Fibroblast of the aortic adventitia (primary cell): ENCODE measurements at places on chromosomes 13 and 19.

- DNase-seq = no peak
These were observed 101.2 kb downstream of the SPRY2 start for GRCh38 chr13:80239571-80240255.

DNA sequence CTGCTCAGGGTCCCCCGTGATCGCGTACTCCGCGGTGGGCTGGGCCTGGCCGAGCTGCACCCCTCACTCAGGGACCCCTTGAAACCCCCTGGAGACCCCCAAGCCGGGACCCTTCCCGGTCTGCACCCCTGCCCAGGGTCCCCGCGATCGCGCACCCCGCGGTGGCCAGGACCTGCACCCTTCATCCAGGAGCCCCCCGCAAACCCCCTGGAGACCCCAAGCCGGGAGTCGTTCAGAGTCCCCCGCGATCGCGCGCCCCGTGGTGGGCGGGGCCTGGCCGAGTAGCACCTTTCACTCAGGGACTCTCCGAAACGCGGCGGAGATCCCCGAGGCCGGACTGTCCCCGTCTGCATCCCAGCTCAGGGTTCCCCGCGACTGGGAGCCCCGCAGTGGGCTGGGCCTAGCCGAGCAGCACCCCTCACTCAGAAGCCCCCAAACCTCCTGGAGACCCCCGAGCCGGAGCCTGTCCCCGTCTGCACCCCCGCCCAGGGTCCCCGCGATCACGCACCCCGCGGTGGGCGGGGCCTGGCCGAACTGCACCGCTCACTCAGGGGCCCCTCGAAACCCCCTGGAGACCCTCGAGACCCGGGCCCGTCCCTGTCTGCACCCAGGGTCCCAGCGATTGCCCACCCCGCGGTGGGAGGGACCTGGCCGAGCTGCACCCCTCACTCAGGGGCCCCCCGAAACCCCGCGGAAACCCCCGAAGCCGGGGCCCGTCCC, 748 bp downstream of the LMNB2 start:
- no peak for DNase-seq

- no peak for DNase-seq
These were observed 54.1 kb upstream of the SPATA13 start for GRCh38 chr13:24106429-24106828.

- no peak for DNase-seq
These were observed 10.4 kb downstream of the PNMA8A start for GRCh38 chr19:46460981-46461380.

DNA sequence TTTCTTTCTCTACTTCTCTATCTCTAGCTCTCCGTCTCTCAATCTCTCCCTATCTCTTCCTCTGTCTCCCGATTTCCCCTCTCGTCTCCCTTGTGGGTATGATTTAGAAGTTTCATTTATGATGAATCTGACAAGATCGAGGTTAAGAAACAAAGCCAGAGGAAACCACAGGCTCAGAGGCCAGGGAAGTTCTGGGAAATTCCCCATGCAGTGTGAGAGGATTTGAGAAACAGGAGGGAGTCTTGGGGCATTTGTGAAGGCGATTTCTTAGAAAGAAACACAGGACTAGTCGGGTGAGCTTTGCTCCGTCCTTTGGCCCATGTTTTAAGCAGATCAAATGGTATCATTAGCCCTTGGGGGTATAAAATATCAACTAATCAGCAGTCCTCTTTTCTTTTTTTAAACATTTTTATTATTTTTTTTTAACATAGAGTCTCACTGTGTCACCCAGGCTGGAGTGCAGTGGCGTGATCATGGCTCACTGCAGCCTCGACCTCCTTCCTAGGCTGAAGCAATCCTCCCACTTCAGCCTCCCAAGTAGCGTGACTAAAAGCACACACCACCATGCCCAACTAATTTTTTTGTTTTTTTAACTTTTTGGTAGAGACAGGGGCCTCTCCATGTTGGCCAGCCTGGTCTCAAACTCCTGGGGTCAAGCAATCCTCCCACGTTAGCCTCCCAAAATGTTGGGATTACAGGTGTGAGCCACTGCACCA, 25.8 kb downstream of the TNFSF9 start:
- DNase-seq = peak; percentile 66

DNA sequence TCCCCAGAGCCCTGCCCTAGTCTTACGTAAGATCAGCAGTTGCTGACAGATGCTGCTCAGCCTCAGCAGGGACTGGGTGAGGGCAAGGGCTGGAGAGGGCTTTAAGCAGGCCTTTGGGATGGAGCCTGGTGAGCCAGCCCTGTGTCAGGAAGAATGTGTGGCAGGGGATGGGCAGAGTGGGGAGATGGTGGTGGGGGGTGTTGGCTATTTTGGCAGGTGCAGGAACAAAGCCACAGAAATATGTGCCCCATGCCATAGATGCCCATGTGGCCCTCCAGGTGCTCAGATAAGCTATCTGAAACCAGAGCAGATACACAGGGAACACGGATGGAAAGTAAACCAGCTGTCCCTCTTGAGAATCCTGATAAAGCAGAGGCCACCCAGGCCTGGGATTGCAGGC, 1325.0 kb downstream of the UQCRFS1 start:
- DNase-seq = no peak

- DNase-seq = peak; percentile 90
These were observed 78.0 kb downstream of the STARD13 start for GRCh38 chr13:33207615-33207961.

DNA sequence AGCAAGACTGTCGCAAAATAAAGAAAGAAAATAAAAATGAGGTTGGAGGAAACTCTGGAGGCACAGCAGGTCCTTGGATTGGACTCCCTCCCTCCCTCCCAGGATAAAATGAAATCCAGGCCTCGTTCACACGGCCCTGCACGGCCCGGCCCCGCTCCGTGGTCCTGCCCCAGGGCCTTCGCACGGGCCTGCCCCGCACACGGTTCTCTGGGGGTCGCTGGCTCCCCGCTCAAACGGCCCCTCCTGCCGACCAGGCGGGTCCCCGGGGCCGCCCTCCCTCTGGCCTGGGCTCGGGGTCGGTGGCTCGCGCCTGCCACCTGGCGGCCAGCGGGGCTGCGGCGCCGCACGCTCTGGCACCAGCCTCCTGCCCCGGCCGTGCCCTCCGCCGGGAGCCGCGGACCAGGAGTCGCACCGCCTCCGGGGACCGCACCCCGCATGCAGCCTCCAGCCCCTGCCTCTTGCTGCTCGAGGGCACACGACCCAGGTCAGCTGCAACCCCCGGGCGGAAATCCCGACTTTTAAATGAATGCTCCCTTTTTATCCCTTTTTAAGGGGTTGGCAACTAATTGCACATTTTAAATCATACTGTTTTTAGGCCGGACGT, 1.5 kb upstream of the WDR18 start:
- peak; percentile 47 for DNase-seq

GRCh38 chr13:26538363-26539317, 18.8 kb upstream of the WASF3 start:
- DNase-seq = peak; percentile 11

DNA sequence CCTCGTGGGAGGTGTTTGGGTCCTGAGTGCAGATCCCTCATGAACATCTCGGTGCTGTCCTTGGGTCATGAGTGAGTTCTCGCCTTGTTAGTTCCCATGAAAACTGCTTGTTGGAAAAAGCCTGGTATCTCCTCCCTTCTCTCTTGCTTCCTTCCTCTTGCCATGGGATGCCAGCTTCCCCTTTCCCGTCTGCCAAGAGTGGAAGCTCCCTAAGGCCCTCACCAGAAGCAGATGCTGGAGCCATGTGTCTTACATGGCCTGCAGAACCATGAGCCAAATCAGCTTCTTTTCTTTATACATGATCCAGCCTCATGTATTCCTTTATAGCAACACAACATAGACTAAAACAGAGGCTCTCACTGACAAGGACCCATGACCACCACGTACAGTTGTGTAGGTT, 8.2 kb downstream of the ADGRE2 start:
- no peak for DNase-seq

DNA sequence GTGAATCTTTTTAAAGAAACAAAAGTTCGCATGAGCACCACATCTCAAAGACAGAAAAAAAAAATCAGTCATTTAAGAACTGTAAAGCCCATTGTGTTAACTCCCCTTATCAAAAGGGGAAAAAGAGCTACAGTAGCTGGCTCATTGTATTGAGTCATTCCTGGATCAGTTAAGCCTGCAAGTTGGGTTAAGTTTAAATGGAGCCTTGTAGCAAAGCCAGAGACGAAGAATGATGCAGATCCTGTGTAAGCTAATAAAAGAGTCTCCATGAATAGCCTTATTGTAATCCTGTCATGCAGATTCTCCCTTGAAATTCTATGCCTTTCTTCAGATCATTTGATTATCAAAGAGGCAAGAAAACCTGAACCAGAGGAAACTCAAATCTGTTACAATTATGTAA, 83.8 kb downstream of the CRYL1 start:
- DNase-seq = peak; percentile 90

GRCh38 chr19:5193192-5193591, 147.4 kb downstream of the PTPRS start:
- DNase-seq = no peak

GRCh38 chr13:62043600-62043999, 628.0 kb upstream of the PCDH20 start:
- DNase-seq = no peak

DNA sequence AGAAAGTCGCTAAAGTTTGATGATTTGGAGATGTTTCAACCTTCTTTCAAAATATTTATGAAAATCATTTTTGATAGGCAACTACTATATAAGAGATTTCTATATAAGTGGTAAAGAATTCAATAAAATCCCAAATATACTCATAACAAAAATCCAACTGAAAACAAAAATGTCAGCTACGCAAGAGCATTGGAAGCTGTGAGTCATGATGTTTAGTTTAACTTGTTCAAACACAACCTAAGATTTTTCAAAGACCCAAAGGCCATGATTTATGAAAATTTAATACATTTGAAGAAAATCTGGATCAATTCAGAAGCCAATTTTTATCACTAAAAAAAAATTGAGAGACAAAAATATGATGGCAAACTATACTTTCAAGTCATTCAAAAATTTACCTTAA, 226.6 kb downstream of the MZT1 start:
- no peak for DNase-seq

DNA sequence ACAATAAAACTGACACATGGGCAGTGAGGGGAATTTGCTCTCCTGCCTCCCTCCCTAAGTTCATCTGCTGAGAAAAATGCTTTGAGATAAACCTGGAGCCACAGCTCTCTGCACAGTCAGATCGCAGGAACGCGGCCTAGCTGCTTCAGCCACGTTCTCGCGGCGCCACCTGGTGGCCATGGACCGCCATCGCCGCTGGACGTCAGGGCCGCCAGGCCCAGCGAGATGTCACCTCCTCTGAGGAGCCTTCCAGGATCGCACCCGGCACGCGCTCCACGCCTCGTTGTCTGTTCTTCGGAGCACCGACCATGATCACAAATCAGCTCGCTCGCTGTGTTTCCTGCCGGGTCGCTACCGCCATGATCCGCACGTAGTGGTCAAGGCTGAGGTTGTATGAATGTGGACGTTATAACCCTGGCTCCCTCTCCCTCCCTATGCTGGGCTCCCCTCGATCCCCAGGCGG, 20.6 kb upstream of the USP29 start:
- peak; percentile 7 for DNase-seq

DNA sequence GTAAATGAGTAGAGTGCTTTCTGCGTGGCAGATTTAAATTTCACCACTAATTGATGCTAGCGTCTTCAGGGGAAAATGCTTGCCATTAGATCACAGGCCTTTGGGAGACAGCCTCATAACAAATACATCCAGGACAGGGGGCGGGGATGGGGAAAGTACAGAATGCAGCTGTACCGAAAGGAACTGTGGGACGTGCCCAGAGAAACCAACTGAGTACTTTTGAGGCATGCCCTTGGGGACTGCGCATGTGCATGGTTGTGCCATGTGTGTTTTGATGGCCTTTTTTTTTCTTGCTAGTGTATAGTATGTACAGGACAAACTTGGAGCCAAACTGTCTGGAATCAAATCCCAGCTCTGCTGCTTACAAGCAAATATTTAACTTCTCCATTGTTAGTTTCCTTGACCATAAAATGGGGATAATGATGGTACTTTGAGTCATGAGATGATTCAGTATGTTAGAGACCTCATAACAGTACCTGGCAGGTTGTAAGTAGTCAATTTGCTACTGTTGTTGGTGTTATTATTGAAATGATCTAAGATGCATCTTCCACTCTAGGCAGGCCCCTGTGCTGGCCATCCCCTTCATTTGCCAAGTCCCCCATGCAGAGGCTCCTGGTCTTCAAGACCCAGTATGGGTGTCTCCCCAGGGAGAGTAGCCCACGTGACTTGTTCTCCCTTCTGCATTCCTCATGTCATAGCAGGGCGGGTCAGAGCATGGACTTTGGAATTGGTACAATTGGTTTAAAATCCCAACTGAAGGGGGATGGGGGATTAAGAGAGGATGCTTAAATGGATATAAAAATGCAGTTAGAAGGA, 68.3 kb upstream of the NPAS1 start:
- peak; percentile 68 for DNase-seq

- DNase-seq = no peak
These were observed 79.4 kb downstream of the SPACA7 start for GRCh38 chr13:112455476-112456059.

DNA sequence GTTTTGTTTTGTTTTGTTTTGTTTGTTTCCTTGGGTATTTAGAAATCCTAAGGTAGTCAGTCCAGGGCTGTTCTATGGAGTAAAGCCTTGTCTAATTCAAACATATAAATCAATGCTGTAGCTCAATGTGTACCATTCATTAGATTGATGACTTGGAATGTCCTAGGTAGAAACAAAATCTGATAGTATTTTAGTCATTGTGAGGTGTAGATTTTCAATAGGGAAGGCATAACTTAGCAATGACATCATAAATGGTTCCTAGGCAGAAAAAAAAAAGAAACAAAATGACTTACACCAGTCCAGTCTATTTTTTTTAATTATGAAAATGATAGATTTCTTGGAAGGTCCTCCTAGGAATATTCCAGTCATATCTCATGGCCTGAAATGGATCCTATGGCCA, 189.9 kb downstream of the SPRY2 start:
- DNase-seq = no peak

- peak; percentile 26 for DNase-seq
These were observed at the start of gene TMEM91 for GRCh38 chr19:41376241-41376997. Gene TMEM91 (plus strand): TSS chr19:41376533. CDS start chr19:41378310, 1,777 bp downstream.

DNA sequence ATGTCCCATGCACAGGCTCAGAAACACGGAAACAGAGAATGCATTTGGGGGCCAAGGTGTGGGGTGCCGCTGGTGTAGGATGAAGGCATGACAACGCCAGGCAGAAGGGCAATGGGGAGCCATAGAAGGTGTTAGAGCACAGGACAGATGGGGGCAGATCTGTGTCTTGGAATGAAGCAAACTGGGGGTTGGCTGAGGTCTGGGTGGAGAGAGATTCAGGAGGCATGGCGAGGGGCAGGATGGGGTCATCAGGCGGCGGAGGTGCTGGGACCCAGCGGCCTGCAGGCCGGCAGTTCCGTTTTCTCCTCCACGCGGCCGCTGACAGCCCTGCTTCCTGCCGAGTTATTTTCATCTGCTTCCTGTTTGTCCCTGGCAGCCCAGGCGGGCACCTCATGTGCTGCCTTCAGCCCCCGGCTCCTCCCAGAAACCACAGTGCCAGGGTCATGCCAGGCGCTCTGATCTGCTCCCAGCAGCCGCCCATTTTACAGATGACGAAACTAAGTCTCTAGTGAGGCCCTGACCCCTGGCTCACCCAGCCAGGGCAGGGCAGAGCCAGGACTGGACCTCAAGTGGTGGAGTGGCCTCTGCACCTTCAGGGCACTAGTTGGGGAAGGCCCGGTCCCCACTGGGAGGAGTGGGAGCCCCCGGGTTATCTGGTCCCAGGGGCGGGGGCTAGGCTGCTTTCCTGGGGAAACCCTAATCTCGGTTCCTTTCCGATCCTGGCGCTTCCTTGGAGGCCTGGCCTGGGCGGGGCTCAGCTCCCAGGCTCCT, 2.2 kb downstream of the ARHGAP45 start:
- DNase-seq = no peak

- peak; percentile 91 for DNase-seq
These were observed 7.8 kb downstream of the ANKLE1 start for GRCh38 chr19:17289489-17289888.
